ENCODE measurements at places on chromosomes 4 and X.

- no peak for DNase-seq
Measured at GRCh38 chrX:109398061-109398460, 83.8 kb downstream of the GUCY2F start.

- DNase-seq = no peak
Measured at GRCh38 chr4:30619679-30620078, 100.5 kb upstream of the PCDH7 start.

DNA sequence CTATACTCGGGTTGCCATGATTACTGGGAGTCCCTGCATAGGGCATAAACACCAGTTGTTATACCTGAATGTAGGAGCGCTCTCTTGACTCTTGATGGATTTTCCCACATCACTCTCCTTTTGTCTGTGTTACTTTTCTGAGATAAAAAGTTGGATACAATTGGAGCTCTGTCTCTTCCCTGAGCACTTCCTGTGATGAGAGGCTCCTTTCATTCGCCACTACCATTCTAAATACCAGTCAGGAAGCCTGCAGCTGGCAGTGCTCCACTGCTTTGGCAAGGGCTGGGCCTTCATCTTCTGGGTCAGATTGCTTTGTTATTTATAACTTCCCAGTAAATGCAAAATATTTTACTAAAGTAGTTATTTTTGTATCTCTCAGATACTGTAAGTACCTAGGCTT is 13.9 kb downstream of the TCEANC start:
- no peak for DNase-seq

DNA sequence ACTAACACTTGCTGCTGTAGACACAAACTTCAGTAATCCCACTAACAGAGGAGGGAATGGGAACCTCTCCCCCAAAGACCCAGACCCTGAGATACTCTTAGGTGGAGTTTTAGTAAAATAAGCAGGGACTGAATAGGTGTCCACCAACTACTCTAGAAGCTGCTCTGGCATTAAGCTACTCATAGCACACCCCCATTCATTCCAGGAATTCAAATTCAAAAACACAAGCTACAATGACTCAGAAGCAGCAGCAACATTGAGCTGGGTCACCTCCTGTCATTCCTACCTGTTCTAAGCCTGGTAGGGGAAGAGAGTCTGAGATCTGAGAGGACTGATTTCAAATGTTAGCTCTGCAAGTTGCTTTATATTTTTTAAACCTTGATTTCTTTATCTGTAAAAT is 135.4 kb upstream of the FRMPD4 start:
- no peak for DNase-seq

GRCh38 chr4:38466401-38466800 is 197.6 kb upstream of the KLF3 start:
- DNase-seq = no peak

- DNase-seq = no peak
Measured at GRCh38 chrX:48523682-48524081, 2.1 kb downstream of the EBP start.

DNA sequence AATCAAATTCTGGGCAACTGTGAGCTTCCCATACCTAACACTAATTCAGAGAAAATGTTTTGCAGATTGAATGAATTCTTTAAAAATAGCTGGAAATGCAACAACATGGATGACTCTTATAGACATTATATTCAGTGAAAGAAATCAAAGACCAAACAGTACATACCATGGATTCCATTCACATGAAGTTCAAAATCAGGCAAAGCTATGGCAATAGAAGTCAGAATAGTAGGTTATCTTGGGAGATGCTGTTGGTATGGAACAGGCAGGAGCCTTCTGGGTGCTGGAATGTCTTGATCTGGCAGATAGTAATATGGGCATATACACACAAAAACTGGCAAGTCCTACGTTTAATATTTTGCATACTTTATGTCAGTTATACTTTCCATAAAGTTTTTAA is 25.5 kb upstream of the CBLL2 start:
- no peak for DNase-seq

DNA sequence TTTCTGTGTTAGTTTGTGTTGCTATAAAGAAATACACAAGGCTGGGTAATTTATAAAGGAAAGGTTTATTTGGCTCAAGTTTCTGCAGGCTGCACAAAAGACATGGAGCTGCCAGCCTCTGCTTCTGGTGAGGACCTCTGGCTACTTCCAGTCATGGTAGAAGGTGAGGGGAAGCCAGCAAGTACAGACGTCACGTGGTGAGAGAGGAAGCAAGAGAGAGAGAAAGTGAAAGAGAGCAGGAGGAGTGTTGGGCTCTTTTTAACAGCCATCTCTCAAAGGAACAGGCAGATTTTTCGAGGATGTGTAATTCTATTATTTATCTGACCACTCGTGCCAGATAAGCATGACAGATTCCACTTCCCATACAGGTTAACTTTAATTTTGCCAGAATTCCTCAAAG is 1199.1 kb downstream of the ADGRL3 start:
- DNase-seq = no peak

- no peak for DNase-seq
Measured at GRCh38 chr4:64230709-64231310, 178.4 kb downstream of the TECRL start.

GRCh38 chrX:641671-642435 is 11.3 kb downstream of the SHOX start:
- DNase-seq = no peak

DNA sequence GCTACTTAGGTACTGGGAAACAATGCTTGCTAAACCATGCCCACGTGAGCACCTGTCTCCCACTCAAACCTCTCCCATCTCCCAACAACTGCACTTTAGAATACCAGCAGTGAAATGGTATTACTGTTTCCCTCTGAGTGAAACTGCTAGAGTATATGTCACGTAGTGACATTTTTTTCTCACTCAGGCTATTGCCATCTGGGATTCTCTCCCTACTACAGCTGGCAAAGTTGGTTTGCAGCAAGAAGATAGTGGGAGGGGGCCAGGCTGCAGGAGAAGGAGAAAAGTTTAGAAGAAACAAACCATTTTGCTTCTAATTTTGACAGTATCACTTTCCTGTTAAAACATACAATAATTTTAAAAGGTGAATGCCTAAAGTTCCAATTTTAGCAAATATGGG is 358.3 kb downstream of the MAPK10 start:
- no peak for DNase-seq

- no peak for DNase-seq
Measured at GRCh38 chr4:108398316-108398715, 222.1 kb upstream of the RPL34 start.

DNA sequence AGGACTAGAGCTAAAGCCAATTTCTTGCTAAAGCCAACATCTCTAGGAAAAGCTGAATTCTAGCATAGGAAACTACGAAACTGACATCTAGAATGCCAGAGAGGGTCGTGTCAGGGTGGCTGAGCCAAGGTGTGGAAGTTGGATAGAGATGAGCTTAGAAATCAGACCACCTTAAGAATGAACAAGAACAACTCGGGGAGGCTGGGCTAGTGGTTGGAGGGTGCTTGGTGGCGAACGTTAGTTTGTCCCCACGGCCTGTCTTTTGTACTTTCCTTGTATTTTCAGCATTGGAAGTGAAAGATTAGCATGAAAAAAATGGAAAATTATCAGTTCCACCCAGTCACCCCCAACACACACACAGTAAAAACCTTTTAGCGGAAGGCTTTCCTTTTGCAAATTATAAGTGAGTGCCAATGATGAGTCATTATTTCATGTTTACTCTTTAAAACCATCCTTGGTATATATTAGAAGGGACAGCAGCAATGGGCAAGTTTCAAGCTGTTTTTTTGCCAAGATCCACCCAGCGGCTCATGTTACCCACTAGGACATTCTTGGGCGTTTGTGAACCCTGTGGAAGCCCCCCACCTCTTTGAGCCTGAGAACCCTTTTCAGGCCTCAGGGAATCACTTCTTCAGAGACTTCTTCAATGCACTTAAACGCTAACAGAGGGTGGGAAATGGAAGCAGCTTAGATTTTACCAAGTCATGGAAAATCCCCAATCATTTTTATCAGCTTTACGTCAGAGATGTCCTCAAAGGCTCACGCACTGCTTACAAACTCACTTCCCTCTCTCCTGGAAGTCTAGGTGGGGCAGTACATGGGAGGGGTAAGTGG is 4.9 kb upstream of the PPEF1 start:
- DNase-seq = no peak

- DNase-seq = no peak
Measured at GRCh38 chr4:22463179-22463578, 52.7 kb downstream of the ADGRA3 start.

DNA sequence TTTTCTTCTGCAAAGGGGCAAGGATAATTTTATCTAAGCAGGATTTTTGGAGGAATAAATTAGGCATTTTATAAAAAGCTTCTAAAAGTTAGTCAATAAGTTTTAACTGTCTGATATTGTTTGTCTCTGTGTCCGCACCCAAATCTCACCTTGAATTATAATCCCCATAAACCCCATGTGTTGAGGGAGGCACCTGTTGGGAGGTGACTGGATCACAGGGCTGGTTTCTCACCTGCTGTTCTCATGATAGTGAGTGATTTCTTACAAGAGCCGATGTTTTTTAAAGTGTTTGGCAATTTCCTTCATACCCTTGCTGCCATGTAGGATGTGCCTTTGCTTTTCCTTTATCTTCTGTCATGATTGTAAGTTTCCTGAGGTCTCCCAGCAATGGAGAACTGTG is 481.4 kb downstream of the GBA3 start:
- DNase-seq = no peak

GRCh38 chr4:101952985-101953384 is 162.5 kb downstream of the BANK1 start:
- DNase-seq = no peak

- no peak for DNase-seq
Measured at GRCh38 chr4:87243426-87244053, 23.1 kb upstream of the KLHL8 start.

DNA sequence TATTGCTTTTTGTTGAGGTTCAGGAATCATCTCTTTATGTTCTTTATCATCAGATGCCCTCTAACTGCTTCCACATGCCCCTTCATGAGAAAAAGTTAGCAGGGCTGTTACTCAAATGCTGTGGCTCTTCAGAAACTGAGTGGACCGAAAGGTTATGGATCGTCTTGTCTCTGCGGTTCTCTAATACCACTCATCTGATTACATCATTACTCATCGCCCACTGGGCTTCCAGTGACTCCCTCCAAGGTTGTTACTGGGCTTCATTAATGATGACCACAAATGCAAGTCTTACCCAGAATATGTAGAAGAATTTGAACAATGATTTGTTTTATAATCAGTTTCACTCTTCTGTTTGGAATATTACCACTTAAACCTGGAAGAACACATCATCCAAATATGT is 67.7 kb downstream of the RWDD4 start:
- no peak for DNase-seq

GRCh38 chr4:172412851-172413580 is 599.8 kb downstream of the GALNTL6 start:
- DNase-seq = no peak

GRCh38 chr4:6338175-6338950 is 68.7 kb downstream of the WFS1 start:
- no peak for DNase-seq

- no peak for DNase-seq
Measured at GRCh38 chr4:157013656-157014055, 42.1 kb upstream of the PDGFC start.

GRCh38 chrX:80266979-80267378 is 153.3 kb upstream of the TENT5D start:
- DNase-seq = no peak

GRCh38 chr4:13349096-13349495 is 135.0 kb downstream of the RAB28 start:
- DNase-seq = no peak

DNA sequence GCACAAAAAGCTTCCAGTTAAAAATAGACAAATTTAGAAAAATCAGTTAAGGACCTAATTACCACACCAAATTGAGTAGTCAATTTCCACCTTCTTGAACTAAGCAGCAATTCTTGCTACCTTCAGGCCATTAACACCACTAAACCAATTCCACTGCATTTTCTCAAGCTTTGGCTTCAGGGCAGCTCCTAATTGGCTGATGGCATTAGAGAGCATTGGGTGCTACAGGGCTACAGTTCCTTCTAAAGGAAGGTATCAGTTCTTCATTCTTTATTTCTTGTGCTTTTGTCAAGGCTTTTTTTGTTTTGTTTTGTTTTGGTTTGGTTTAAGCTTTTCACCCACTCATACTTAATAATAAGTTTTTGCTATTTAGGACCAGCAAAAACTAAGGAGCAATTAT is 90.2 kb upstream of the FAM241A start:
- DNase-seq = no peak

- DNase-seq = no peak
Measured at GRCh38 chr4:181475781-181476507, 767.3 kb upstream of the TENM3 start.

GRCh38 chrX:132791714-132792113 is 166.7 kb downstream of the HS6ST2 start:
- DNase-seq = no peak

DNA sequence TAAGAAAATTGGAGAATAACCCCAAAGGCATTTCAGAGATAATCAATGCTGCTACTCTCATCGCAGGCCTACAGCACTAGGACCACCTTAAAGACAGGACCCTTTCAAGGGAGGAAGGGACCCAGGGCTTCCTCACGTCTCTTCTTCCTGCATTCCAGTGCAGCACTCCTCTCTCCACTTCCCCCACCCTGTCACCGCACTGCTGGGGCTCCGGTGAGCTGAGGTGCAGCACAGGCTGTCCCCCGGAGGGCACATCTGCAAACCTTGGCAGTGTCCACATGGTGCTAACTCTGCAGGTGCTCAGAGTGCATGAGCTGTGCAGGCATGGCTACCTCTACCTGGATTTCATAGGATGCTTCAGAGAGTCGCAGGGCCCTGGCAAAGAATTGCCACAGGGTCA is 305.6 kb downstream of the DCHS2 start:
- DNase-seq = no peak

DNA sequence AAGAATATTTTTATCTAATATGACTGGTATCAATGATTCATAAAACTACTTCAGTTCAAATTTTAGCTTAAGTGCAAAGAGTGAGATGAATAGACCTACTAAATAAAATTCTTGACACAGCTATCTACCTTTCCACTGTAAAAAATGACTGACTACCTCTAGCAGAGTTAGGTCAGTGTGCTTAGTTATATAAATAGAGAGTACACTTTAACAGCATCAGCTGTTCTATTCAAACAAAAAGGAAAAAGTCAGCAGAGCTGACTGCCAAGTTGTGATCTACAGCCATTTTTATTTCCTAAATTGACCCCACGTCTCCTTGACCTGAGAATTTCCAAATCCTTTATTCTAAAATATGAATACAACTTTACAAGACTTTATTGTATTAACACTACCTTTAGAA is 262.4 kb downstream of the CAMK2D start:
- DNase-seq = no peak

DNA sequence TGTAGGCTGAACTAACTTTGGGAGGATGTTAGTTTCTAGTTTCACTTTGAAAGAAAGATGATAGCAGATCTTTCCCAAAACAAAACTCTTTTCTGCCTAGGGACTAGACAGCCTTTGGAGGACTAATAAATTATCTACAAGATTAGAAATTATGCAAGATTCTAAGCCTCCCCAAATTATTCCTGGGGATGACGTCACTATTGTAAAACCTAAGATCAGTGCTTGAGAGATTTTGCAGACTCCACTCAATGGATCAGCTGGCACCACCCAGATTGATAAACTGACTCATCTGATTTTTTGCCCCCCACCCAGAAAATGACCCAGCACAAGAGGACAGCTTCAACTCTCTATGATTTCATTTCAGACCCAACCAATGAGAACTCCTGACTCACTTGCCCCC is 1057.9 kb upstream of the DIAPH2 start:
- no peak for DNase-seq
